ENCODE measurements at places on chromosomes 3 and 15.

DNA sequence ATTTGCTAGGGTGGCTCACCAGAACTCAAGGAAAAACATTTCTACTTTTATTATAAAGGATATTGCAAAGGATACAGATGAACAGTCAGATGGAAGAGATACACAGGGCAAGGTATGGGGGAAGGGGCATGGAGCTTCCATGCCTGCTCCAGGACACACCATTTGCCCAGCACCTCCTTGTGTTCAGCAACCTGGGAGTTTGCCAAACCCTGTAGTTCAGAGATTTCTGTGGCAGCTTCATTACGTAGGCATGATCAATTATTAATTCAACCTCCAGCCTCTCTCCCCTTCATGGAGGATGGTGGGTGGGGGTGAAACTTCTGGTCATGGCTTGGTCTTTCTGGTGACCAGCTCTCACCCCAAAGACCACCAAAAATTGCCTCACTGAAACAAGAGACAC is 353.9 kb upstream of the THBS1 start:
- no peak for DNase-seq

- DNase-seq, result no peak
Observed at GRCh38 chr3:14853271-14853951, 34.6 kb downstream of the FGD5 start.

DNA sequence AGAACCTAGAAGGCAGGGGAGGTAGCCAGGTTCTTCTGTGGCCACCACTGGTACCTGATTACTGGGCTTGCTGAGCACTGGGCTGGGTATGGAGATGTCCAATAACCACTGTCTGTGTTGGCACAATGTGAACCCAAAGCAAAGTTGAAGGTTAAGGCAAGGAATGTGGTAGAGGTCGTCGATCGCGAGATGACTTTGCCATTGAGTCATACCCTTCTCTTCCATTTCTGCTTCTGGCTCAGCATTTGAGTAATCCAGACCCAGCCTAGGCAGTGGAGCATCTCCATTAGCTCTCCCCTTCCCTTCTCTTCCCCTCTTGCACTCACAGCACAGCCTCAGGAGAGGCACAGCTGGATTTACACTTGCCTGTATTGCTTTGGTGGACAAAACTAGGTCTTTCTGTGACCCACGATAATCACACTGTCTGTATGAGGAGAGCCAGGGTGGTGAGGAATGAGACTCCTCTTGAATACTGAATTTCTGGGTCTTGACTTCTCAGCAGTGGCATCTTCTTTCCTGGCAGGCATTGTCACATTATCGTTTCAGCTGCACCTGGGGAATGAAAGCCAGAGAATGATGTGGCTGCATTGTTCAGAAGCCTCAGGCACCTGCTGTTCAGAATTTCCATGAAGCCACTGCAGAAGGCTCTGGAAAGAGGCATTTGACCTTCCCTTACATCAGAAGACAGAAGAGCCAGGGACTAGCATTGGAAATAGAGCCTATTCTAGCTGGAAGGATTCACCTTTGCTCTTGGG is 272.6 kb downstream of the PDCD6IP start:
- no peak for DNase-seq

DNA sequence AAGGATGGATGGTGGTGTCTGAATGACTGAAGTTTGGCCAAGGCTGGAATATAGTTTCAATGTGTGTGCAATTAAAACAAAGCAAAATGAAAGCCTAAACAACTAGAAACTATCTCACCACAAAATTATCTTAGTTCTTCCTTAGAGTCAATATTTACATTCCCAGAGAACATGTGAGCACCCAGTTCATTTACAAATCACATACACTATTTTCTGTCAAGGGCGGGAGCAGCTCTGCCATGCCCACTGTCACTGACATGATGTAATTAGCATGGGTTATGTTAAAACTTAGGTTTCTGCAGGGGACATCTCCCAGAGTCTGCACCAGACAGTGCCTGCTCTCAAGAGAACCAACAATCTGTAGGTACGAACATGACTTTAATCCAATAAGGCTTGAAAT is 65.0 kb downstream of the PDZRN3 start:
- no peak for DNase-seq

DNA sequence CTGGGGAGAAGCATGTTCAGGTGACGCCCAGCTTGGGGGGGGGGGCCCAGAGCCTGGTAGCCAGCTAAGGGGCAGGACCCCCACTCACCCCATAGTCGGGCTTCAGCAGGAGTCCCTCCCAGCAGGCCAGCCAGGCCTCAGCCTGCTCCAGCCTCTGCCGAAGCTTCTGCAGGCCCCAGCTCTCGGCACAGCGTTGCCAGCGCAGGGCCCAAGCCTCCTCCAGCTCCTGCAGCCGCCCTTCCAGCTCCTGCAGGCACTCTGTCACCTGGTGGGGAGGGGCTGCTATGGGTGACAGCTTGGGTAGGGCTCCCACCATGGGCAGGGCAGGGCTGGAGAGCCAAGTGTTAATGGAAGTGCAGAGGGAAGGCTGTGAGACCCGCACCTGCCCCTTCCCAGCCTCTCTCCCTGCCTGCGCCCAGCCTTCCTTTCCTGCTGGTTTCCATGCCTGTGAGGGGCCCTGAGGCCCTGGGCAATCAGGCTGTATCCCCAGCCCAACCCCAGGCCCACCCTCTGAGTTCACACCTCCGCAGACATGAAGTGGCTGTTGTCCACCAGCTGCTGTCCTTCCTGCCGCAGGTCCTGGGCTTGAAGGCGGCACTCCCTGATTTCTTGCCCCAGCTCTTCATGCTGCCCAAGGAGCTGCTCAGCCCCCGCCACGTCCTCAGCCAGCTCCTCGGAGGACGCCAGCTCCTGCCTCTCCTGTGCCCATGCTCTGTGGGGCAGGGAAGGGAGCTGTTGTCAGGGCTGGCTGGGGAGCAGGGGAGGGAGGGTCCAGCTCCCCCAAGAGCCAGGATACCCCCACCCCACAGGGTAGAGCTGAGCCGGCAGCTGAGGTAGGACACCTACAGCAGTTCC is 14.3 kb downstream of the PLA2G4B start:
- no peak for DNase-seq

GRCh38 chr15:94229591-94230369 is 1.6 kb upstream of the MCTP2 start:
- DNase-seq, result peak; percentile 42

- no peak for DNase-seq
Observed at GRCh38 chr15:69472562-69472961, 19.9 kb downstream of the RPLP1 start.

DNA sequence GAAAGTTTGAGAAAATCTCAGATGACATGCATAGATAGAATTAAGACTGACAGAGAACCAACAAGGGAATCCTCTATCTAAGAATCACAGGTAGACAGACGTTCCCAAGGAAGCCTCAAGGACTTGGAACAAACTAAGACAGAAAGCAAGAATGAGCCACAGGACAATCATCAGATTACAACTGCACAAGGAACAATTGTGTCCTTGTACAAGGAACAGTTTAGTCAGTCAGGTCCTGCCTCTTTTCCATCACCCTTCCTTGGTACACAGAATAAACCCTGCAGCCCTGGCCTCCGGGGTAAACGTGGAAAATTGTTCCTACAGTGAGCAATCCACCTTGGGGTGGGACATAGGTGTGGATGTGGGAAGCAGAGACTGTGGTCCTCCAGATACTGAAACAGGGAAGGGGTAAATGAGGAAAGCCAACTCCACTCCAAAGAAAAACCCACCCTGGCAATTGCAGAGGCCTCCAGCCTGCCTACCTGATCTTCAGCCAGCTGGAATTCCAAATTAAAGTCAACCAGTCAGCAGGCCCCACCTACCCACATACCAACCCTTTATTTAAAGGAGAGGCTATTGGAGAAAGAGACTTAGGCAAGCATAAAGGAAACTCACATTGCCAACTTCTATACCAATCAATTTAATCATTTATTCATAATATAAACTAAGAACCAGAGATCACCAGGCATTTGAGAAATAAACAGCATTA is 73.4 kb downstream of the ULK4 start:
- peak; percentile 49 for DNase-seq

DNA sequence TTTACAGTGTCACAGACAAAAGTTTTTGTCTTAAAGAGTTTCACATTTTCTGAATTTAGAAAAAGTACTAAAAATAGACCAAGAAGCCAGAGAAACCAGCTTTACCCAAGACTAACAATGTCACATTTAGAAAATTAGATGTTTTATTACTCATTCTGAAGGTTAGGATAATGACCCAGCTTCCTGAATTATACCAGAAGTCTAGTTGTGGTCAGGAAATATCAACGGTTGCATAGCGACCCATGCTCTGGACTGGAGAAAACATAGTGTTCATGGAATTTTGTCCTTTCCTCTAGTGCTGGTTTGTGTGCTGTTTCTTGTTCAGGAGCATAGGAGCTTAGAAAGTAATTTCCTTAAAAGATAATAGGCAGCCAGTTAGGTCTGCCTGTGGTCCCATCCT is 59.0 kb downstream of the DPPA2 start:
- peak; percentile 34 for DNase-seq

GRCh38 chr3:130755666-130756065 is 9.0 kb upstream of the PIK3R4 start:
- peak; percentile 79 for DNase-seq
